ENCODE measurements at places on chromosomes 2 and 18. TPM values are rescaled to one million over a fixed set of nuclear protein-coding genes. Genes with fewer than 3 reads are reported as not detected.

DNA sequence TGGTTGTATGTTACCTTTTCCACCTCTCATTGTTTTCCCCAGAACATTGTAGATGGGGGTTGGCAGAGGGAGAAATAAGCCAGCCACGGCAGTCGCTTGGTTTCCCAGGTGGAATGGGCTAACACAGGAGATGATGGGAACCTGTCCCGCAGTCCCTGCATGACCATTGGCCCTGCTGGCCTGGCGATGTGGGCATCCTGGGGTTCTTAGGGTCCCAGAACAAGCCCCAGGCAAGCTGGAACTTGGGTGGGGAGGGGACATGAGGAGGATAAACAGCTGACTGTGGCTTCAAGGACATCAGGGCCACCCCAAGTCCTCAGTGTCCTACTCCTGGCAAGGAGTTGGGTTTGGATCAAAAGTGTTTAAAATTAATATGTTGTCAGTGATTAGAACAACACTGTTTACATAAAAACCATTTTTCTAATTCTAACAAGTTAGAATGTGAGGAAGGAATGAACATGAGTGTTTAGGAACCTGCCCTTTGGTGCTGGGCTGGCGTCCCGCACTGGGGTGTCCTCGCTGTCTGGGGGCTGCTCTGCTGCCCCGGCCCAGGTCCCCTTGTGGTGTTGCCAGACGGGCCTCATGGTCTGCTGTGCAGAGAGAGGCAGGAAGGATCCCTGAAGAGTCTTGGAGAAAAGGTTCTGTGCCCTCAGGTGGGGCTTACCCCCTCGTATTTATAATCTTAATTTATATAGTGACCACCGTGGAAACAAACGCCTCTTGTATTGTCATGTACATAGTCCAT, 95.1 kb downstream of the USP40 start:
- DNase-seq, result no peak

- no peak for DNase-seq
Measured at GRCh38 chr18:12637901-12638643, 19.8 kb downstream of the SPIRE1 start.

DNA sequence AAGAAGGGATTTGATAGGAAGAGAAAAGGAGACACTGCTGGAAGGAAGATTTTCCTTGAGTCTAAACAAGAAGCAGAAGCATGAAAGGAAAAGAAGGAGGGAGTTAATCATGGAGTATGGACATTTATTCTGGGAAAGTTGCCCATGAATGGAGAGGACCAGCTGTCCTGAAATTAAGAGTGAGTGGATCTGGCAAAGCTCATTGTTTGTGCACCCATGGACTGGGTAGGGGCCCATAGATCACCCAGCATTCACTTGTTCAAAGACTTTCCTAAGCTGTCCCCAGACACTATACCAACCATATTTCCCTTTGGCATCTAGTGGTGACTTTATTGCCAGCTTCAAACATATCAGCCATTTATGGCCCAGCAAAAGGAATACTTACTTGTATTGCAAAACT, 422.7 kb downstream of the FBXO15 start:
- no peak for DNase-seq

GRCh38 chr2:168434146-168434545, 21.9 kb upstream of the CERS6 start:
- DNase-seq, result no peak

DNA sequence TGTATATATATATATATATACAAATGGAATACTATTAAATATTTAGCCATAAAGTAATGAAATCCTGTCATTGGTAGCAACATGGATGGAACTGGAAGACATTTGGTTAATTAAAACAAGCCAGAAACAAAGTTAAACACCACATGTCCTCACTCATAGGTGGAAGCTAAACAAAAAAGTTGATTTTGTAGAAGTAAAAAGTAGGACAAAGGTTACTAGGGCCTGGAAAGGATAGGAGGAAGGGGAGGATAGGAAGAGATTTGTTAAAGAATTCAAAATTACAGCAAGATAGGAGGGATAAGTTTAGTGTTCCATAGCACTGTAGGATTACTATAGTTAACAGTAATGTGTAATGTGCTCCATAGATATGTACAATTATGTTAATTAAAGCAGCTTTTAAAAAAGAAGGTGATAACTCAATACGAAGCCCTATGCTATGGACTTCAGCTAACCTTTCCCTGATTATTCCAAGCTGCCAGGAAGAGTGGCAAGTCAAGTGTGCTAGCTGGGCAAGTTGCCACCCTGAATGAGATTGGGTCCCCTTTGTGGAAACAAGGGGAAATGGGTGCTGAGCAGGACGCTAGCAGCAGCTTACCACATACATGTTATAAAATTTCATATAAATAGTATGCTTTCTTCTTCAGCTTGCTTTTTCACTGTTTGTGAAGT, 12.3 kb downstream of the MERTK start:
- no peak for DNase-seq

DNA sequence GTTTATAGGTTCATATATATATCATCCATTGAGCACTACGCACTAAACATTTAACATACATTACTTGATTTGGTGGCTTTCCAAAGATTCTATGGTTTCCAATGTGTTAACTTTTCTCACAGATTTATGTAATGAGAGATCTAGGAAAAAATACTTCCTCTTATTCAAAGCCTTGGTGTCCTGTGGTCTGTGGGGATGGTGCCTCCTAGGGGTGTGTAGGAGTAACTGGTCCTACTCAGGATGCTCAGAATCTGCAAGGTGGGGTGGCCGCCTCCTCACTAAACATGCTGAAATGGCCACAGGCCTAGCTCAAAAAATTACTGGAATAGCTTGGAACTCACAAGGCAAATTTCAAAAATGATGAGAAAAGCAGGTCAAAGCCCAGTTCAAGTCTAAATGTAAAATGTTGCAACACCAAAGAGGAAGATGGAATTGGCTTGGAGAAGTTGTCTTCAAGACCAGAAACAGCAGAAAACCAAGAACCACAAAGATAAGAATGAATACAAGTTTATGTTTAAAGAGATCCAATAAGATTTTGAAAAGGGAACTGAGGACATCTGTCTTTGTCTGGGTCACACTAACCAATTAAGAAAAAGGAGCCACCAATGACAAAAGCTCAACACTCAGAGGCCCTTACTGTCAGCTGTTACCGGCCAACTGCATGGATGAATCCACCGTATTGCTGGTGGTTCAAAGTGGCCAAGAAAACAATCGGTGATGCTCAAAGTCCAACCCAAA, 11.5 kb downstream of the GPR55 start:
- DNase-seq, result no peak

DNA sequence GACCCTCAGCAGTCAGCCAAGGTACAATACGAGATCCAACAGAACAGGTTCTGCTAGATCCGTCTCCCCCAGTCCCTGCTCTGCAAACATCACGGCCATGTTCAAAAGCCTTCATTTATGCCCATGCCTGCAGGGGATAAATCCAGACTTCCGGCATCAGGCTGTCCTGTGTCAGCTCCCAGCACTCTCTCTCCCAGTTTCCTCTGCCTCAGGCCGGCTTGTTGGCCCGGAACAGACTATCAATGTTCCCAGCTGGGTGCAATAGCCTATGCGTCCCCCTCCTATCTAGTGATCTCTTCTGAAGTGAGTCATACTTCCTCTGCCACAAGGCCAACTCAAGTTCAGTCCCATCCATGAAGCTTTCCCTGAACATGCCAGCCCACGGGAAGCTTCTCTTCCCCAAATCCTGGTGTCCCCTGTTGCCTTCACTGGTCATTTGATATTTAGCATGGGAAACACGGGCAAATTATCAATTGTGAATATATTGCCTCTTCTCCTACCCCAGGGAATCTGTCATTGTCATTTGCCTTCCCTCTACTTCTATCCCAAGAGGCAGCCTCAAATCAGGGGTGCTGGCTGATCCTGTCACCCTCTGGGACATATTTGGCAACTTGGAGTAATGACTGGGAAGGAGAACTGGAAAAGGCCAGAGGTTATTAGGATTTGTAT, 51.1 kb downstream of the CAPN13 start:
- peak; percentile 14 for DNase-seq

DNA sequence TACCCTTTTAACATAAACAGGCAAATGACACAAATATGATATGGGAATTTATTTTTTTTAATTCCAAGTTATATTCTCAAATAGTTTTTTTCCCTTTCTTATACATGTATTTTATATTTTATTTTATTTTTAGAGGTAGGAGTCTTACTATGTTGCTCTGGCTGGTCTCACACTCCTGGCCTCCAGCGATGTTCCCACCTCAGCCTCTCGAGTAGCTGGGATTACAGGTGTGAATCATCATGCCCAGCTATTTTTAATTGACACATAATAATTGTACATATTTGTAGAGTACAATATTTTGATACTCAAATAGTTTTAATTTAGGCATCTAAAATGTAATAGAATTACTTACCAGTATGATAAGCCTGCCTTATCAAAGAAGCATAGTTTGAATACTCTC, 12.2 kb downstream of the BAZ2B start:
- DNase-seq, result no peak

DNA sequence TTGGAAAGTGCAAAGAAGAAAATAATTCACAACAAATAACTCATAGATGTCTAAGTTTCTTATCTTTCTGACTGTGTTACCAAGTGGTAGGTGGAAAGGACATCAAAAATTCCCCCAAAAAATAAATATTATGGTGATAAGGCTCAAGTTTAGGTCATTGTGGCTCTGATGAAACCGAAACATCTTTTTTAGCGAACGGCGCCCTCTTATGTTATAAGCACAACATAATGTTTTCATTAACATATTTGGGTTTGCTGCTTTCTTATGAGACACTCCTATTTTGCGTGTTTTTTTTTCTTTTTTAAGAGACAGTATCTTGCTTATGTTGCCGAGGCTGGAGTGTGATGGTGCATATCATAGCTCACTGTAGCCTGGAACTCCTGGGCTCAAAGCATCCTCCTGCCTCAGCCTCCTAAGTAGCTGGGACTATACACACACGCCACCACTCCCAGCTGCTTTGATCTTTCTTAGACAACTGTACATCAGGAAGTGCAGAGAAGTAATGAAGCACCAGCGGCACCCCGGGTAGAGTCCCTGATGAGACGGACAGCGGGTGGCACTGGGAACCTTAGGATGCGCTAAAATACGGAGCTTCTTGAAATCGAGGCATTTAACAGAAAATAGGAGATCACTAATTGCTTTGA, 38.5 kb upstream of the SLC35G4 start:
- no peak for DNase-seq

- DNase-seq, result no peak
Measured at GRCh38 chr2:65072181-65072970, 16.2 kb downstream of the CEP68 start.

GRCh38 chr18:36693931-36694620, 134.7 kb downstream of the TPGS2 start:
- DNase-seq, result no peak

GRCh38 chr2:197862246-197862955, 58.0 kb downstream of the PLCL1 start:
- no peak for DNase-seq

Gene OLA1
- 179 TPM for polyA plus RNA-seq

Gene EVX2
- not detected for polyA plus RNA-seq

Gene ALLC
- polyA plus RNA-seq, result not detected

Gene SDC1
- 23.2 TPM for polyA plus RNA-seq

Gene SIX3
- not detected for polyA plus RNA-seq

Gene TNFRSF11A
- polyA plus RNA-seq, result 3.1 TPM

Gene RSAD2
- polyA plus RNA-seq, result 4.1 TPM

Gene ASAP2
- 63.5 TPM for polyA plus RNA-seq

Gene ZNF385B
- 14.4 TPM for polyA plus RNA-seq
